Activated T-cell treated with anti-CD3 and anti-CD28 coated beads, Interleukin-2, amount 50 U/mL, for 24 hours (primary cell): ENCODE measurements at places on chromosomes 7 and 10.

GRCh38 chr10:689121-689451, 382 bp downstream of the DIP2C start:
- H3K27ac ChIP-seq, result no peak overlapping the region
- peaks cover 61% of the 10 kb centered on the region for H3K27me3 ChIP-seq
- H3K4me1 ChIP-seq, result peaks cover 9% of the 10 kb centered on the region
- no peaks in the 10 kb centered on the region for H3K36me3 ChIP-seq
- H3K4me3 ChIP-seq, result no peak overlapping the region

DNA sequence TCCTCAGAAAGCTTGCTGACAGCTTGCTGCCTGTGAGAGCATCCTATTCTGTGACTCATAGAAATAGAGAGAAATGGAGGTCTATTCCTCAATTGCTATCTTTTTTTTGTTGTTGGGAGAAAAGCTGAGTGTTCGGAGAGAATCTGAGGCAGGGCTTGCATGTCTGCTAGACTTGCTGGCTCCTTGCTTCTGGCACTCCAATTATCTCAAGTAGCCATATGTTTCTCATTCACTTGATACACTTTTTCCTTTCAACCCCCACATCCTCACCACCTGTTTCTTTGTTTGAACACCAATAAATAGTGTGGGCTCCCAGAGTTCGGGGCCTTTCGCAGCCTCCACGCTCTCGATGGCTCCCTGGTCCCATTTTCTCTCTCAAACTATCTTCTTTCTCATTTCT, 172.2 kb downstream of the SH2D4B start:
- peaks cover 3% of the 10 kb centered on the region for H3K27me3 ChIP-seq
- no peaks in the 10 kb centered on the region for H3K4me1 ChIP-seq
- H3K4me3 ChIP-seq, result no peak overlapping the region
- no peak overlapping the region for H3K27ac ChIP-seq
- DNase-seq, result no peak
- no peaks in the 10 kb centered on the region for H3K36me3 ChIP-seq

GRCh38 chr10:11864727-11865126, 41.6 kb downstream of the PROSER2 start:
- DNase-seq, result no peak
- H3K4me3 ChIP-seq, result no peak overlapping the region
- no peaks in the 10 kb centered on the region for H3K36me3 ChIP-seq
- H3K27ac ChIP-seq, result no peak overlapping the region
- H3K27me3 ChIP-seq, result peaks cover 17% of the 10 kb centered on the region

- H3K36me3 ChIP-seq, result no peaks in the 10 kb centered on the region
- H3K27ac ChIP-seq, result no peak overlapping the region
- H3K4me1 ChIP-seq, result no peaks in the 10 kb centered on the region
These were observed 121.8 kb downstream of the CD36 start for GRCh38 chr7:80760292-80760691.

GRCh38 chr7:148865283-148865682, 18.8 kb downstream of the EZH2 start:
- no peaks in the 10 kb centered on the region for H3K27me3 ChIP-seq
- no peak for DNase-seq
- H3K36me3 ChIP-seq, result peaks cover 62% of the 10 kb centered on the region
- H3K4me3 ChIP-seq, result no peak overlapping the region

- no peak overlapping the region for H3K4me3 ChIP-seq
- peaks cover 17% of the 10 kb centered on the region for H3K4me1 ChIP-seq
- DNase-seq, result peak; percentile 23
These were observed 116.7 kb downstream of the VIPR2 start for GRCh38 chr7:159027789-159028507.

GRCh38 chr7:4612939-4613841, 68.9 kb upstream of the FOXK1 start:
- no peak for DNase-seq
- H3K27me3 ChIP-seq, result no peaks in the 10 kb centered on the region
- no peaks in the 10 kb centered on the region for H3K36me3 ChIP-seq
- peak overlapping the region; percentile 15 for H3K4me3 ChIP-seq
- H3K27ac ChIP-seq, result no peak overlapping the region
